Sigmoid colon (tissue), 7 donors: ENCODE measurements at places on chromosomes 5 and 9. TPM values are rescaled to one million over a fixed set of nuclear protein-coding genes. Genes with fewer than 3 reads are reported as not detected.

- no peak for DNase-seq
These were observed 32.7 kb upstream of the SLCO6A1 start for GRCh38 chr5:102531506-102531905.

Gene GRM6
- not detected for total RNA-seq

- DNase-seq = no peak
These were observed 40.4 kb upstream of the MAP3K1 start for GRCh38 chr5:56774957-56775356.

GRCh38 chr5:5046680-5047502 lies 93.2 kb upstream of the ADAMTS16 start:
- DNase-seq = no peak

GRCh38 chr5:133141746-133142145 lies 89.9 kb downstream of the HSPA4 start:
- no peak for DNase-seq

GRCh38 chr5:149028984-149029383 lies 33.9 kb downstream of the SH3TC2 start:
- DNase-seq = no peak

Gene MVB12B
- total RNA-seq = 12.7 TPM

GRCh38 chr5:68258531-68258930 lies 43.0 kb downstream of the PIK3R1 start:
- DNase-seq = no peak
